Uterus (tissue), 4 donors: ENCODE measurements at places on chromosomes 7 and 10. TPM values are rescaled to one million over a fixed set of nuclear protein-coding genes. Genes with fewer than 3 reads are reported as not detected.

DNA sequence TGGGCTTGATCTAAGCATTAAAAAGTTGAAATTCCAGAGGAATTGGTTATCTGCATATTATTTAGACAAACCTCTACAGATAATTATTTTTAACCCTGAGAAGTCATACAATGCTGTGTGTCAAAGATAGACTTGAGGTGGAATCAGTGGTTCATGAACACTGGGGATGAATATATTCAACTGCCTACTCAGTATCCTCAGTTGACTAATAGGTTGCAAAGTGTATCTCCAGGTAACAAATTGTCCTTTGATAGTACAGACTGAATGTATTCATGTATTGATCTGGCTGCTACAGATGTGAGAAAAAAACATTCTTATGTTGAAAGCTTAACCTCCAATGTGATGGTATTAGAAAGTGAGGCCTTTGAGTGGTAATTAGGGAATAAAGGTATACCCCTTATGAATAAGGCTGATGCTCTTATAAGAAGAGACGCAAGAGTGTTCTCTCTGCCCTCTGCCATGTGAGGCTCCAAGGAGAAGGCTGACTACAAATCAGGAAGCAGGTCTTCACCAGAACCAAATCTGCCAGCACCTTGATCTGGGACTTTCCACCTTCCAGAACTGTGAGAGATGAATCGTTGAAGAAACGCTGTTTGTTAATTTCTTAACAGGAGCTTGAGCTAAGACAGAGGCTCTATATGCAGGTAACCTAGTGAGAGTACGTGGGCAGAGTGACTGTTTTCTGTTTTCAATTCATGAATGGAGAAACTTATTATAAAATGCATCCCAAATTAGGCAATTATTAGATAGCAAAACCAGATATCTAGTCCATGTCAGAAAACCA lies 7.5 kb downstream of the MRPL32 start:
- no peak for DNase-seq

ZPBP gene
- not detected for total RNA-seq

ACSL5 gene
- total RNA-seq, result 12.5 TPM

DNA sequence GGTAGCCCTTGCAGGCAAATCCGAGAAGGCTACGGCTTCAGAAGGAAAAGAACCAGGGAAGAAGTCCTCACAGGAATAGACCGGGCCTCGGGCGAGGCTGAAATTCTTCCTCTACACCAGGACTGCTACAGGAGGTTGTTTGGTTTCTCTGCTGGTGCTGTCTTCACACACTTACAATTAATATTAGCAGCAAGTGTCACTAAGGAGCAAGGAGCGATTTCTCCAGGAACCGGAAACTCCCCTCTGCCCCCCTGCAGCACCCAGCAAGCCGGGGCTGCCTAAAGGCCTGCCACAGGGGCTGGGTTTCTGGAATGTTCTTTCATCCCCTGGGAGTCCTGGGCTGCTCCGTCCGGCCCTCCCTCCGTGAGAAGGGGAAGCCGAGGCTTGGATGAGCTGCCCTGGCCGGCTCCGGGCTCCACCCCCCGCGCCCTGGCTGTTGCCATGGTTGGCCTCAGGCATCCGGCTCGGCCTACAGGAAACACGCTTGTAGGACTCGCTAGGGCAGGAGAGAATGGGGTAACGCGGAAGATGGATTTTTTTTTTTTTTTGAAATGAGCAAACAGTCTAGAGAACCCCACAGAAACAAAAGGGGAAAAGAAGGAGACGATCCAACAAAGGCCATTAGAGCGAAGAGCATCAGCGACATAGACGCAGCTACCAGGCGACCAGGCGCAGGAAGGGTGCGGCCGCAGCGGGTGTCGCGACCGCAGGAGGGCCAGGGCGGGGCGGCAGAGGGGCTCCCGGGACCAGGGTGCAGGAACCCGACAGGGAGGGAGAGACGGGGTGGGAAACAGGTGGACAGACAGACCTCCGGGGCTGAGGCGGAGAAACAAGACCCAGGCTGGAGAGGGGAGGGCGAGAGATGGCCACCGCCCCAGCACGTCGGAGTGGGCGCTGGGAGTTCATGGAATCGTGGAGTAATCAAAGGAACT lies 33.0 kb downstream of the EN2 start:
- peak; percentile 39 for DNase-seq

DNA sequence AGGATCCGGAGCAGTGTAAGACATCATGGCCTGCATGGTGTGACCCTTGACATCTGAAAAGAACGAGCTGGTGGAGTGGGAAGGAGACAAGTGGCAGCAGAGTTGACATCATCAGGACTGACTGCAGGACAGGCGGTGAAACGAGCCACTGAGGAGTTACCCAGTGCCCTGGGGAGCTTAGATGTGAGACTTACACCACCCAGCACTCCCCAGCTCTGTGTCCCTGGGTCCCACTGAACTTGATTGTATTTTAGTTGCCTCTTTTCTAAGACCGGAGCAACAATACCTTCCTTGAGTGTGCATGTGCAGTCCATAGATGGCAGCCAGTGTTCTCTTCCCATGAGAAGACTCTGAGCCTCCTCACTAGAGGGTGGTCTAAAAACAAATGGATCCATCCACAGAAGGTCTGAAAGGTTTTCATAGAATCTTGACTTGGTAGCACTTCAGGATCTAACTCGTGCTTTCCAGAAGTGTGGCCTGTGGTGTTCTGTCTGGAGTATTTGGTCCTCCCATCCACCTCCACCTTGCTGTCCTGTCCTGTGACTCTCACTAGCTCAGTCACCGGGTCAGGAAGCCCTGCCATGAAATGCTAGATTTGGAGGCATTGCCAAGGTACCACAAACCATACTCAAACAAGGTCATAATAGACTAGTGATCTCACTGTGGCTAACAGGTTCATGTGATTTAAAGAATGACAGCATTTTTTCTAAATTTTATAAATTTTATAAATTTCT lies 59.0 kb downstream of the IKZF1 start:
- DNase-seq, result no peak
